ENCODE measurements at places on chromosomes 11 and 22.

- DNase-seq, result peak; percentile 37
These were observed 8.8 kb downstream of the WNT7B start for GRCh38 chr22:45968003-45968650.

GRCh38 chr11:36027731-36028130 lies 83.9 kb downstream of the LDLRAD3 start:
- DNase-seq, result no peak

DNA sequence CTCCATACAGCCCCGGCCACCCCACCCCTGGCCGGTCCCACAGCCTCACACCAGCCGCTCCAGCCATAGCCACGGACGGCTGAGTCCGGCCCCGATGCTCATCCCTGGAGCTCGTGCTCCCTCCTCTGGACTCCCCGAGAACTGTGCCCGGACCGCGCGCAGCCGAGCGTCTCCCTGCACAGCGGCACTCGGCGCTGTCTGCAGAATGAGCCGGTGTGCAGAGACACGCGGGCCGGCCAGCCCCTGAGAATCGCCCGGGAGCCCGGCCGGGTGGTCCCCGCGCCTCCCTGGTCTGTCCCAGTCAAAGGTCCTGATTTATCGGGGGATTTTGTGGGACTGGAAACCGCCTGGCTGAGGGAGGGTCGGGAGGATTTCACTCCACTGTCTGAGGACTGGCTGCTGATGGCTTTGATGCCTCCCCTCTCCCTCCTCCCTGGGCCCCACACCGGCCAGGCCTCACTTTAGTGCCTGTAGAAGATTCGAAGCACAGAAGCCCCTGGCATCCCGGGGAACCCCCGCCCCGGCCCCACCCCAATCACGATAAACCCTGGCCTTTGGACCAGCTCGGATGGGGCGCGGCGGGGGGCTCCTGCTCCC lies 102.7 kb downstream of the BRD1 start:
- DNase-seq, result no peak

- DNase-seq, result no peak
These were observed 10.3 kb downstream of the MRGPRF start for GRCh38 chr11:69002570-69003231.

- DNase-seq, result no peak
These were observed 594.8 kb upstream of the ANO3 start for GRCh38 chr11:25737071-25737675.

- peak; percentile 23 for DNase-seq
These were observed 773 bp downstream of the HRAS start for GRCh38 chr11:534396-535209.

DNA sequence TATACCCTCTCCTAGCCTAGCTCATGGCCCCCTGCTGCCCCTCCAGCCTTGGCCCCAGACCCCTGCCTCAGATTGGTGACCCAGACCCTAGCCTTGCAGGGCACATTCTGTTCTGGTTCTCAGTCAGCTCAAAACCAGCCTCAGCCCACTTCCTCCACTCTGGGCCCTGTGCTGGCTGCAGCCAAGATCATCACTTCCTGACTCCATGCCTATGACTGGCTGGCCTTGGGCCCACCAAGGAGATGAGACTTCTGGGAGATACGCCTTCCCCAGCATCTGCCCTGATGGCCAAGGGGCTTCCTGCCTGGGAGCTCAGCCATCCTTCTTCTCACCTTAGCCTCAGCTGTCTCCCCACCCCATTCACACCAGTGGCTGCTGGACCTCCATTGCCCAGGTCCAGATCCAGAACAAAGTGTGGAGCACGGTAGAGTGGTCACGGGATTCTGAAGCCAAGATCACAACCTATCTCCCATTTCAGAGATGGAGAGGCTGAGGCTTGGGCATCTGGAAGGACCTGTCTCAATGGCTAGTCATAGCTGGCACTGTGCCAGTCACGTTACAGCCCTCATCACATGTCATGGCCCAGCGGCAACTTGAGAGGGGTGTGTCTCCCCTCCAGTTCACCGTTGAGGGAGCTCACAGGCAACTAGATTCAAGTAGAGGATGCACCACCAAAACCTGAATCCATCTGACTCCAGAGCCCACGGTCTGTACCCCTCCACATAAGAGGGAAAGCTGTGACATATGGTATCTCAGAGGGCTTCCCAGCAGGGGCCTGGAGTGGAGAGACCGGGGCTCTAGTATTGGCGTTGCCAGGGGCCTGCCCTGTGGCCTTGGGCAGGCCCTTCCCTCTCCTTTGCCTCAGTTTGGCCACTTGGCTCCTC lies 43.0 kb upstream of the KLHL35 start:
- DNase-seq, result peak; percentile 76

DNA sequence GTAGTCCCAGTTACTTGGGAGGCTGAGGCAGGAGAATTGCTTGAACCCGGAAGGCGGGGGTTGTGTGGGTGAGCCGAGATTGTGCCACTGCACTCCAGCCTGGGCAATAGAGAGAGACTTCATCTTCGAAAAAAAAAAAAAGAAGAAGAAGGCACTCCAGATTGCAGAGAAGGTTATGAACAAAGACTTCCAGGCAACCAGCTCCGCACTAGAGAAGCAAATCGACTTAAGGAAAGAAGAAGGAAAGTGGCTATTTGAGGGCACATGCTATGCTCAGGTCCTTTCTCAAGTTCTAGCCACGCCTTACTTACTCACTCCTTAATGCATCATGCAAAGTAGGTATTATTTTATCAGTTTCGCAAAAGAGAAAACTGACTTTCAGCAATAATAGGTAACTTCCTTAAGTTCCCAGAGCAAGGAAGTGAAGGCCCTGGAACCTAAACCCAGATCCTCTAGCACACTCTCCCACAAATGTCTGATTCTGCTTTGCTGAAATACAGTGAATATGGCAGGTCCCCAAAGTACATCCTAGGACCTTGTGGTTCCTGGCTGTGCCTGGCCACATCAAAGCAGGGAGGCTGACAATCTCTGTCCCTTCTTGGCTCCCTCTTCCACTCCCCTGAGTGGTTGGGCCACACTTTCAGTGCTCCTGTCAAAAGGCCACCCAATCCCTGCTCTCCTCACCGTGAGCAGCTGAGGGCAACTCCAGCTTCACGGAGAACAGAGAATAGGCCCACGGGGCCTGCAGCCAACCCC lies 14.2 kb downstream of the CD3E start:
- no peak for DNase-seq

GRCh38 chr11:123569393-123569792 lies 85.0 kb downstream of the SCN3B start:
- no peak for DNase-seq

- DNase-seq, result peak; percentile 55
These were observed 24.6 kb downstream of the MMP27 start for GRCh38 chr11:102680945-102681344.

DNA sequence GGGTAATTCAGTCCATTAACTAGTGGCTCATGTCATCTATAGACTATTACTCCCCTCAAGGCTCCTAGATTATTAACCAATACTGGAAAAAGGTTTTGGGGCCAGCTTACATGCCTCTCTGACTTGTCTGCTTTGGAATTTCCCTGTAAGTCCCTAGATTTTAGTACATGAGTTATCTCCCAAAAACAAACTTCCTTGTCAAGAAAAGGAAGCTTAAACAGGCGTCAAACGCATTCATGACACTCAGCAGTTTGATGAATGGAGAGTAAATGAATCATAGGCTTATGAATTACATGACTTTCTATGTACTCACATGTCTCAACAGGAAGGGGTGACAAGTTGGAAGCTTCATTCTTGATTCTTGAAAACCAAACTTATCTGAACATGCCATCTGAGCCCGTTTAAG lies 70.8 kb downstream of the BLID start:
- DNase-seq, result peak; percentile 95

DNA sequence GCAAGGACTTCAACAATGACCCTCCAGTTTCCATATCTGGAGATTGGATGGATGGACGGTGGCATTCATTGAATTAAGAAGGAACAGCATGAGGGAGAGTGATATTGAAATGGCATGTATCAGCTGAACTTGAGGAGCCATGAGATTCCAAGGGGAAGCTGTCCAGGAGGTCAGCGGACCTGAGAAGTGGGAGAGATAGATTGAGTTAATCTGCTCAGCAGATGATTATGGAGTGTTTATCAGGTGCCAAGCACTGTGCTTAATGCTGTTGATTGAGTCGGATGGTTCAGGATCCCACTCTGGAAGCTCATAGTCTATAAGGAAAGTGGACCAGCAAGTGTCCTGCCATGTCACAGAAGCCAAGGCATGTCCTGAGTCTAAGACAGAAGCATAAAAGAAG lies 581.3 kb downstream of the INSC start:
- no peak for DNase-seq

DNA sequence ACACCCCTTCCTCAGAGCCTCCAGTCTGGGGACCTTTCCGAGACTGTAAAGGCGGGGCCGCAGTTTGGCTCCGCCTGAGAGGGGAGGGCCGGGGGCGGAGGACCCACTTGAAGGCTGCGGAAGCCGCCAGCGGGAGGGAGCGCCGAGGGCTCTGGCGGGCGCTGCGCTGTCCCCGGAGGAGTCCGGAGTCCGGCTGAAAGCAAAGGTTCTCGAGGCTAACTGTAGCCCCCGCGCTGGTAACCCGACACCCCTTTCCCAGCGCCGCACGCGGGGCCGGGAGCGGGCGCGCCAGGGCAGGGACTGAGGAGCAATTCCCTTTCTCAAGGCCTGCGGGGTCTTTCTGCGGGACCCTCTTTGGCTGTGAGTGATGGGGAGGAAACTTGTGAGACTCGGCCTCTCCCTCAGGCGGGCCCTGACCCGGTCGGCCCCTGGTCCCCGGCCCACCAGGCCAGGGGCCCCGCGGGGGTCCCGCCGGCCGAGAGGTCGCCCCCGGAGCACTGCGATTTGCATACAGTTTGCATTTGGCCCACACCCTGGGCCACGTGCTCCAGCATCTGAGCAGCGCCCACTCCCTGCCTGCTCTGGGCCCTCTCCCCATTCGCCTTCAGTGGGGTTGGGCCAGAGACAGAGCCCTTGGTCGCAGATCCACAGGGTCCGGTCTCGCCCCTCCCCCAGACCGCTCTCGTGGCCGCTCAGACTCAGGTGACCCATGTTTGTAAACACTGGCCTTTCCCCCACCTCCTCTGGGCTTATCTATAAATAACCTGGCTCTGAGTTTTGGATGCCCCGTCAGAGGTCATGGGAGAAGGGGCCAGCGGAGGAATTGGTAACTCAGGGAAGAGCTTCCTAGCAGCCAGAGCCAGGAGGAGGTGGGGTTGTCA lies 519 bp upstream of the ART5 start:
- peak; percentile 87 for DNase-seq

DNA sequence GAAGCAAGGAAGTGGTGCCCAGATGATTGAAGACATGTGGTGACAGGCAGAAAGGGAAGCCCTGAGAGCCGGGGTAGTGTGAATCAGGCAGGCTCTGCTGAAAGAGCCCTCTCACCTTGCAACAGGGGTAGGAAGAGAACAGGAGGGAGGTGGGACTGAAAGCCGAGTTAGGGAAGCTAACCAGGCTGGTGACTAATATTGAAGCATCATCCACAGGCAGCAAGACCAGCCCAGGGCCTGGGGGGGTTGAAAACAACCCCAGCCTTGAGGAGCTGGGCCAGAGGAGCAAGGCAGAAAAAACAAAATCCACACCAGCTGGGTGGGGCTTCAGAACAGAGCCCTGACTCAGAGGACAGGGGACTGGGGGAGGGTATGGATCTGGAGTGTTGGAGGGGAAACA lies 35.0 kb upstream of the CRTAM start:
- DNase-seq, result peak; percentile 87

GRCh38 chr22:24494528-24495364 lies at the start of gene UPB1:
Gene UPB1, plus strand, starts transcription at chr22:24495332. Its CDS starts 72 bp downstream, at chr22:24495404.
- no peak for DNase-seq

Data from EH (cell line).